Motor neuron (in vitro differentiated cells): ENCODE measurements at places on chromosomes 2 and 18. TPM values are rescaled to one million over a fixed set of nuclear protein-coding genes. Genes with fewer than 3 reads are reported as not detected.

SCN2A gene
- total RNA-seq = 1.0 and 1.1 TPM in 2 replicates

FAP gene
- not detected in 2 replicates for total RNA-seq

PSMA8 gene
- not detected in 2 replicates for total RNA-seq

RAB6C gene
- total RNA-seq = 0.25 and 0.32 TPM in 2 replicates

KLHL14 gene
- total RNA-seq = 3.6 and 3.9 TPM in 2 replicates

ANKRD62 gene
- total RNA-seq = 0.13 and 0.14 TPM in 2 replicates

ATP6V1C2 gene
- 1.3 and 1.5 TPM in 2 replicates for total RNA-seq

G6PC2 gene
- total RNA-seq = 0.24 and 0.34 TPM in 2 replicates

GTF2A1L gene
- 0.66 and 1.1 TPM in 2 replicates for total RNA-seq

GPR35 gene
- total RNA-seq = 0.15 and 0.16 TPM in 2 replicates

- ATAC-seq = no peak
Observed at GRCh38 chr2:139366681-139367080, 586.5 kb upstream of the NXPH2 start.

GRCh38 chr2:33222309-33222708 is 254.1 kb upstream of the RASGRP3 start:
- peak; percentile 37 for ATAC-seq

DNA sequence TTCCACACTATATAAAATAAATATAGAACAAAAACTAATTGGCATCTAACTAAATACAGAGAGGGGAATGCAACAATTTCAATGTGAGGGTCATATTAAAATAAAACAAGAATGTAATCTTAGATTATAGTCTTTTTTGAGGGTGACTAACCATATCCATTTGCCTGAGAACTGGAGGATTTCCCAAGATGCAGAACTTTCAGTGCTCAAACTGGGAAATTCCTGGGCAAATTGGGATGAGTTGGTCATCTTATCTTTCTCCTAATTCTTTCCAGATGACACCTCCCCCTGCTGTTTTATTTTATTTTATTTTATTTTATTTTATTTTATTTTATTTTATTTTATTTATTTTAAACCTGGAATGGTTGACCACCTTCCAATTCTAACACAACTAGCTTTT is 846.2 kb downstream of the SLC4A3 start:
- ATAC-seq = no peak

DNA sequence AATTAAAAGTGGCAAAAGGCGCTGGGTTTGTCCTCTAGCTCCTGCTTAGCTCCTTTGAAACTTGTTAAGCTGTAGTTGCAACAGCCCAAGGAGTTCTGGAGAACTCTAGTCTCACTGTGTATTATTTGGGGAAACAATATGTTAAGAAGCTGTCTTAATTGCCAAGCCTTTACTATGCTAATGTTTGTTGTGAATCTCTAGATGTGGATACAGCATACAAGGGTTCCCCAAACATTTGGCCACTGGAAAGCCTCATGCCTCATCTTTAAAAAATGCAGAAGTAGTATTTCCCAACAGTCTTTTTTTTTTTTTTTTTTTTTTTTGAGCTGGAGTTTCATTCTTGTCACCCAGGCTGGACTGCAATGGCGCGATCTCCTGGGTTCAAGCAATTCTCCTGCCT is 236.7 kb downstream of the PRKCE start:
- no peak for ATAC-seq

- peak; percentile 88 for ATAC-seq
Observed at GRCh38 chr18:23053776-23054457, 81.4 kb upstream of the CABLES1 start.

DNA sequence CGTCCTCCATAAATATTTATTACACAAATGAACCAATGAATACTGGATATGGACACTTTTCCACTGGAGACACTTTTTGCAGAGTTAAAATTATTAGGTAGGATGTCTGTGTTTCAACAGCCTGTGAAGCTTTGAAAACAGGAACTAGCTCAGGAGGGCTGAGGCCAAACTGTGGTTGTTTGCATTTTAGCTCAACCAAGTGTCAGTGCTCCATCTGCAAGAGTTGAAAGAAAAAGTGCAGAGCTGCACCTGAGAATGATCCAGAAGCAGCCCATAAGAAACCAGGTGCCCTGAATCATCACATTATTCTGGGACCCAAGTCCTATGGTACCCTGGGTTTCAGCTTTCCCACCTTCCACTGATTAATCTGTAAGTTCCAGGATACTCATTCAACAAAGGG is 180.4 kb downstream of the TRIB2 start:
- ATAC-seq = no peak

- ATAC-seq = no peak
Observed at GRCh38 chr2:3873899-3874298, 170.5 kb downstream of the DCDC2C start.

GRCh38 chr2:216071111-216071851 is 10.3 kb downstream of the PECR start:
- ATAC-seq = no peak

DNA sequence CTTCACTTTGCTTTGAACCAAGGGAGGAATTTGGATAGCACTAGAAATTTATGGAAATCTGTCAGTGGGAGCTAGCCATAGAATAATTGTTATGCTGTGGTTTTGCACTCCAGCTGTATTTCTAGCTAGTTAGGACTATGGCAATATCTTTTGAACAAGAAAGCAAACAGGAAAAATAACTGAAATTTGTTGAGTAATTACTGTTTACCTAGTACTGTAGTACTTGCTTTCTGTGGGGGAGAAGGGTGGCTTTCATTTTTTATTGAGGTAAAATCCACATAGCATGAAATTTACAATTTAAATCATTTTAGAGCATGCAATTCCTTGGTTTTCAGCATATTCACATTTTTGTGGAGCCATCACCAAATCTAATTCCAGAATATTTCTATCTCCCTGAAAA is 28.4 kb downstream of the MBD5 start:
- ATAC-seq = no peak

DNA sequence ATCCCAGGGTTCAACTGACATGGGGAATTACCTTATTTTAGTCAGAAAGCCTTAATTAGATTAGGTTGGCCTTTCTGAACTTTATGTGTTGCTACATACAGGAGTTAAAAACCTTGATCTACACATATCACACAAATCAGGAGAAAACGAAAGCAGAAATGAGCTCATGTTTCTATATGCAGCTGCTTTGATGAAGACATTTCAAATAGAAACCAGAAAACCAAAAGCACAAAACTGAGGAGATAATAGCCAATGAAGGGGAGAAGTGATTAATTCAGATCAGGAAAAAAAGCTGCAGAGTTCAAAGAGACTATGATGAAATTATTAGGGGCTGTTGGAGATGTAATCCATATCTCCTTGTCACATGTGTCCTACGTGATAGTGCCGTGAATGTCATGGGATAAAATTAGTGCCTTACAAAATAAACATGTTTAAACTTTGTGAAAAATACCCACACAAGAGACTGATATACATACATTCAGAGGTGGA is 255.0 kb downstream of the CAMKMT start:
- no peak for ATAC-seq

- peak; percentile 90 for ATAC-seq
Observed at GRCh38 chr2:11941201-11942177, 195.1 kb downstream of the LPIN1 start.

DNA sequence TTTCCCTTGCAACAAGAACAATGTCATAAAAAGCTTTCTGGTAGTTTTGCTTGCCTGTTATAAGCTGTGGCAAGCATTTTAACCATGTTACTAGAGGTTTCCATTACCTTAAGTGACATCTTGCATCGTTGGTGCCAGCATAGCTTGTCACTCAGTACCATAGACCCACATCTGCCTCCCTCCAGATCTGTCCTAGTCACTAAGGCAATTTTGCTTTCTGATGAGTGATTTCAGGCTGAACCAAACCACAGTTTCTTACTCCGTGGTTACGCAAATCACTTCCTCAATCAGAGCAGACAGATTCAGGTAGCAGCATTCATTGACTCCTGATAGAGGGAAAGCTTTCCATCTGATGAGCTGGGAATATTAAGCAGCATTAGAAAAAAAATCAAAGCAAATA is 1057.5 kb upstream of the FAM98A start:
- no peak for ATAC-seq

GRCh38 chr2:10963155-10963554 is 51.4 kb downstream of the KCNF1 start:
- no peak for ATAC-seq

GRCh38 chr18:31942291-31942998 is 483 bp downstream of the TRAPPC8 start:
- ATAC-seq = peak; percentile 48

DNA sequence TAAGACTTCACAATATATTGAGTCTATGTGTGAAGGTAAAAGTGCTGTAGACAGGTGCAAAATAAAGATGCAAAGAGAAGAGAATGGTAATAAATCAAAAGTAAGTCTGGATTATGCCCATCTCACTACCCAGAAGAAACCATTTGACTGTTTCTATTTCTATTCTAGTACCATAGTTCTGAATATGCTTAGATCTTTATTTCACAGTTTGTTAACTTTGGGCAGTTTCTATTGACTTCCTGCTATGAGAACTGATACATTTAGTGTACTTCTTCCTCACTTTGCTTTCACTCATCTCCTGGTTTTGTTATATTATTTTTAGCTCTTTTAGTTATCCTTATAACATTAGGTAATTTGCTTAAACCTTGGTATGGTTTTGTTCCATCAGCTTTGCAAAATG is 94.9 kb downstream of the HS1BP3 start:
- ATAC-seq = no peak

DNA sequence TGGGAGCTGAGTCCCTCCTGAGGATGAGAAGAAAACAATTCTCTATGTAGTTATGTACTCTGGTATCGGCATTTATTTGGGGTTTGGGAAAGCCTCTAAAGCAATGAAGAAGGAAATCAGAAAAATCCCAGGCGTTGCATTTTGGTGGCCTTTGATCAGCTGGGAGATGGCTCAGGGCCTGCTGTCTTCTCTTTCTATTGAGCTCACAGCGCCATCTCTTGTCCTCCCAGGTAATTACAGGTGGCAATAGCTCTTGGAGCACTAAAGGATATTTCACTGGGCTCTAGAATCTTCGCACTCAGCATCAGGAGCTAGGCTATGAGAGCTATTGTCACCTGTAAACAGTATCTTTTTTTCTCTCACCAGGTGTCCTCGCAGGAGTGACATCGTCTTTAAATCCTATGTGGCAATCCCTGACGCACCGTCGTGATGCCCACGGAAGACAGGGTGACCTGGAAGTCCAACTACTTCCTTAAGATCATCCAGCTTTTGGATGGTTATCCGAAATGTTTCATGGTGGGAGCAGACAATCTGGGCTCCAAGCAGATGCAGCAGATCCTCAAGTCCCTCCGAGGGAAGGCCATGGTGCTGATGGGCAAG is 76.1 kb upstream of the PMAIP1 start:
- peak; percentile 93 for ATAC-seq

DNA sequence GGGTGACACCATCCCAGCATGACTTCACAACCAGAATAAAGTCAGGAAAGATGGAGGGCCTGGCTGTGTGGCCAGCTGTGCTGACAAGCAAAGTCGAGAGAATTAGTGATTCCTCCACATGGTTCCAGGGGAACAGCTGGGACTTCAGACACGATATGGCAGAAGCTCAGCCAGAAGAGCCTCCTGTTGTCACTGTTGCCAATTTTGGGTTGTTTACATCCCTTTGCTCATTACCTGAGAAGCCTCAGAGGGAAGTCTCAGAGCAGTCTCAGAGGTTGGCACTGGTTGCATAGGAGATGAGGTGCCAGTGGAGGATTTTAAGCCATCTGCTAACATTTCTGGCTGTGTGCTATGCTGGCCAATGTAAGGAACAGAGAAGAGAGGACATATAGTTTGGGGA is 16.0 kb downstream of the LINC00305 start:
- no peak for ATAC-seq

DNA sequence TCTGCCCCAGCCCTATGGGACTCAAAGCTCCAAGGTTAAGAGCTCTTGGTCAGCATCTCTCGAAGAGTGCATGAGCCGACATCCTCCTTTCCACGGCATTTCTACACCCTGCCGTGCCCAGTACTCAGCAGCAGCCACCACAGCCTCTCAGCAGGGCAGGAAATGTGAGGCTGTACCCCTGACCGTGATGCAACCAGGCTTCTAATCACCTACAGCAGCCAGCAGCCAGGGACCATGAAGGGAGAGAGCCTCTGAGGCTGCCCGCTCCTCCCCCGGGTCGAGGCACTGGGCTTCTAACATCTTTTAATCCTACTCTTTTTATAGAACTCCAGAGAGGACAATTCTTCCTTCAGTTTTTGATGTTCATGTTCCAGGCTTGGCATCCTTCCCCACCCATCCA is 6.5 kb downstream of the CYS1 start:
- ATAC-seq = no peak

- ATAC-seq = no peak
Observed at GRCh38 chr2:173680574-173680973, 284.6 kb downstream of the SP3 start.

- ATAC-seq = no peak
Observed at GRCh38 chr2:109648041-109648527, 33.9 kb downstream of the SOWAHC start.
